AG09309 (cell line): ENCODE measurements at places on chromosomes 12 and 14.
A peak's percentile ranks its signal among the peaks of the same experiment; 100 is the strongest.

DNA sequence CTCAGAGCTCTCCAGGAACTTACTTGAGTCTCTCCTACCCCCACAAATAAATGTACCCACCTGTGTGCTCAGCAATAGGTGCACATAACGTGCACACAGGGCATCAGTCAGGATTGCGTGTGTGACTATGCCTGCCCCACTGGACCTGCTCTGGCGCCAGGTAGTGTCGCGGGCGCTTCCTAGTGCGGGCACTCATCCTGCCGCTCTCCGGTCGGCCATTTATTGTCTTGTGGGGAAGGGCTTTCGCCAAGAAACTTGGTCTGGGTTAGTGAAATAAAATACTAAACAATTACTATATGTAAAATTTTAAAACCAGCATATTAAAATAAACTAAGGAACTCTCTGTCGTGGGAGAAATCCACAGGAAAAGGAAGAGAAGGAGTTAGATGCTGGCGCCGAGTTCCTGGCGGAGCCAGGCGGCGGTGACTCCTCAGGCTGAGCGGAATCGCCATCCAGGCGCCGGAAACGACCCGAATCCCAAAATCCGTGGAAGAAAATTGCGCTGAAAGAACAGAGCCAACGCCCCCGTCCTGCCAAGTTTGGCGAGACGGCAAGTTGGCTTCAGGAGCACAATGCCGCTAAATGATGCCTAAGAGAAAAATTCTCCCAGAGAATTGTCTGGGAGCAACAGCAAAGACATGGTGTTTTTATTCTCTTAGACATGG lies 7.9 kb upstream of the HOXC13 start:
- no peak for DNase-seq

- DNase-seq, result no peak
Measured at GRCh38 chr12:80400571-80400991, 43.5 kb upstream of the PTPRQ start.

DNA sequence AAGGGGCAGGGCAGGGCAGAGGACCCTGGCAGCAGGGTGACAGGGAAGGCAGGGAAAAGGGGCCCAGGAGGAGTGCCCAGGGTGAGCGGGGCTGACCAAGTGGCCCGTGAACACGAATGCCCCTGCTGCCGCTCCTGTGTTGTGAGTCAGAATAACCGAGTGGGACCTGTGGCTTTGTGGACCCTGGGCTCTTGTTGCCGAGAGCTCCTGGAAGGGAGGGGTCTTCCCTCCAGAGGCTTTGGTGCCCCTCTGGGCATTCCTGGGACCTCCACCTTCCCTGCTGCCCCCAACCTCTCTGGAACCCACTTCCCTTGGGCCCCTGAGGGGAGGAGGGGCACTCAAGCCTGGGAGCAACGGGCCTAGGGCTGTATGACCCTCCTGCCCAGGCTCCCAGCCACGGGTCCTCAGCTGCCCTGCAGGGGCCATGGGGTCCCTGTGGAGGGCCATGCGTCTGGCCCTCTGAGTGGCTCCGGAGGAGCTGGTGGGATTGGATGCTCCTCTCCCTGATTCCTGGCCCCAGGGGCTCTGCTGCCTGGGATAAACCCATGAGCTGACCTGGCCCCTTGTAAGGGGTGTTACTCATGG lies 319.4 kb downstream of the TMEM121 start:
- no peak for DNase-seq

DNA sequence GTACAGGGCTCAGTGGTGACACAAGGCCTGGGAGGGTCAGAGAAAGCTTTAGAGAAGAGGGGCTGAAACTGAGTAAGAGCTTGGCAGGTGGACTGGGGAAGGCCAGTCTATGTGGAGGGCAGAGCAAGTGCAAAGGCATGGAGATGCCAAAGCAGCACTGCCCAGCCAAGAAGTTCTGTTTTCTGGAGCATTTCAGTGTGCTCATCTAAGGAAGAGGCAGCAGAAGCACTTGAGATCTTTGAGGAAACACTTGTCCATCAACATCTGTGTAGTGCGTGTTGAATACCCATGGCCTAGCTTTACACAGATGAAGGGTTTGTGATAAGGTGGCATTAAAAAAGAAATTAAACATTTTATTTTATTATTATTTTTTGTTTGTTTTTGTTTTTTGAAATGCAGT lies 52.8 kb downstream of the FOS start:
- no peak for DNase-seq

- no peak for DNase-seq
Measured at GRCh38 chr12:116392061-116392460, 114.6 kb upstream of the MED13L start.

GRCh38 chr12:65276916-65277530 lies 1.5 kb upstream of the MSRB3 start:
- no peak for DNase-seq

GRCh38 chr12:54956322-54956721 lies 28.2 kb downstream of the TESPA1 start:
- no peak for DNase-seq

DNA sequence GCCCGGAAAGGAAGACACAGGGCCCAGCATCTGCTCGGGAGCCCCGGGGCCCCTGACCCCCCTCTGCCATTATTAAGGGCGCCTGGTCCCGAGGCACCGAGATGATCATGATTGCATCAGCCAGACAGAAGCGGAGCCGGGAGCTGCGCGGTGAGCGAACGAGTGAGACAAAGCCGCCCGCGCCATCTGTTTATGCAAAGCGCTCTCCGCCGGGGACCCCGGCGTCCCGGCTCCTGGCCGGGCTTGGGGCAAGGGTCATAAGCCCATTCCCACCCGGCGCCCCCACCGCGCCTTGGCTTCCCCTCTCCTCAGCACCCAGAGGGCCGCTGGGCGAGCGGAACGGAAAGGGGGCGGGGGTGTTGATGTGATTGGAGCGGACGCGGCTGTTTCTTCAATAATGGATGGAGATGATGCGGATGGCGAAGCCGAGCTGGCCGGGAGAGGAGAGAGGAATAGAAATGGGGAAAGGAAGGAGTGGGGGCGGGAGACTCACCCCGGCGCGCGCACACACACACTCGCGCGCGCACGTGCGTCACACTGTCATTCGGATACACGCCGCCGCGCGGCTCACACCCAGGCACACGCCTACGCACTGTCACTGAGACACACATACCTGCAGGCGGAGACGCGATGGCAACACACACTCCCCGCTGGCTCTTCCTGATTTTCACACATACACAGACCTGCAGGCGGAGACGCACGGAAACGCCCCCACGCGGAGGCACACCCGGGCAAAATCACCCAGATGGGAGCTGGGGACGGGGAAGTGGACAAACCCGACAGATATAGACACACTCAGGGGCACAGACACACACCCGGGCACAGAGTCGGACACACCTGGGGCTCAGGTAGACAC lies 10.7 kb downstream of the STAC3 start:
- no peak for DNase-seq

- no peak for DNase-seq
Measured at GRCh38 chr14:96830946-96831345, 33.8 kb downstream of the VRK1 start.

DNA sequence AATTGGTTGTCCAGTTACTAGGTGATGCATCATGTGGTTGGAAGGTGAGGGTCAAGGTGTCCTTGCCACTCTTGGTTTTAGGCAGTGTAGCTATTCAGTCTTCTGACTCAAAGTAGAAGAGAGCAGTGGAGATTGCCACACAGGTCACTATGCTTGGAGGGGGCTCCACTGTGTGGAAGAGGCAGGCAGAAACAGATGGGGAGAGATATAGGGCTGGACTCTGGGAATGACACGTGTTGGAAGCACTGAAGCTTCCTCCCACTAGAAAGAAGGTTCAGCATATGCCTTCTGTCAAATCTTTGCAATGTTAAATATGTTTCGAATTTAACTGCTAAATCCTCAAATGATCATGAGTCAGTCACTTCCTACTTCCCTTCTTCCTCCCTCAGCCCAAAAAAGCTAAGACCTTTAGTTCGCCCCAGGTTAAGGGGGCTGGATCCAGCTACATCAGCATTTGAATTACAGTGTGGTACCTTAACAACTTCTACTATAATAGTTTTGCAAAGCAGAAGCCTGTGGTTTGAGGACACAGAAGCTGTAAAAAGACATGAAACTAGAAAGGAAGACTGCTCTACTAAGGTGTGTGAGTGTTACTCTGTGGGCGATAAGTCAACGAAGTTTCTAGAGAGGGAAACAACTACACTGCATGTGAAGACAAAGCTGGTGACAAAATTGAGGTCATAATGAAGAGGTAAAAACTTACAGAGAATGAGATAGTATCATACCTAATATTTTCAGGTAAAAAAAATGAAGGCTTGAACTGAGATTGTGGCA lies 228.0 kb downstream of the NELL2 start:
- no peak for DNase-seq

GRCh38 chr14:81454572-81455218 lies 54.6 kb upstream of the STON2 start:
- no peak for DNase-seq

DNA sequence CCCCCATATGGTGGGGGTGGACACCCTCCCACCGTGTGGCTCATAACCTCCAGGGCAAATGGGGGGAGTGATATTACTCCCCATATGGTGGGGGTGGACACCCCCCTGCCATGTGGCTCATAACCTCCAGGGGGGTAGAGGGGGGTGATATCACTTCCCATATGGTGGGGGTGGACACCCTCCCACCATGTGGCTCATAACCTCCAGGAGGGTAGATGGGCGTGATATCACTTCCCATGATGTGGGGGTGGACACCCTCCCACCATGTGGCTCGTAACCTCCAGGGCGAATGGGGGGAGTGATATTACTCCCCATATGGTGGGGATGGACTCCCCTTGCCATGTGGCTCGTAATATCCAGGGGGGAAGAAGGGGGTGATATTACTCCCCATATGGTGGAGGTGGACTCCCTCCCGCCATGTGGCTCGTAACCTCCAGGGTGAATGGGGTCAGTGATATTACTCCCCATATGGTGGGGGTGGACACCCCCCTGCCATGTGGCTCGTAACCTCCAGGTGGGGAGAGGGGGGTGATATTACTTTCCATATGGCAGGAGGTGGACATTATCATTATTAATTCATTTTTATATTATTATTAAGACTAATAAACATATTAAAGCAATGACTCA lies 51.2 kb upstream of the OXA1L start:
- no peak for DNase-seq

DNA sequence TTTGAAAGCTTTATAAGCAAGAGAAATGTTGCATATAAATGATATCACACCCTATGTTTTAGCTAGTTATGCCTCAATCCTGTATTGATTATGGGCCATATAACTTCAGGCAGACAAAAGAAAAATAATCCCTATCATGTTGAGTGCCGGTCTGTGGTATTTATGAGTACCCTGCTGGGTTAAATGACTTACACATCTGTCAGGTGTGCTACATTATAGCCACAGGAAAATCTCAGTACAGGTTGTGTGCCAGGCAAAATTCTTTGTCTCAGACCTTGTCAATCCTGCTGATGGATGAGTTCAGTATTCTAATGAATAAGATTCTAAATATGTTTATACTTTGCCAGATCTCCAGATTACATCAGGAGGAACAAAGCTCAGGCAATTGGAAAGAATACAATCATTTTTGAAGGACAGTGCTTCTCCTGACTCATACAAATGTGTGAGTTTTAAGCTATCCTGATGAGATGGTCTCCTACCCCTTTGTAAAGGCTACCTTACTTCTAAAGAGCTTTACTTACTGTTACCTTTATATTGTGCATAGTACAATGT lies 109.8 kb upstream of the FOXG1 start:
- DNase-seq, result no peak

GRCh38 chr14:95652690-95653089 lies 33.5 kb upstream of the TCL1B start:
- no peak for DNase-seq

GRCh38 chr14:28141662-28142061 lies 624.9 kb upstream of the FOXG1 start:
- no peak for DNase-seq

- DNase-seq, result no peak
Measured at GRCh38 chr12:123531091-123531490, 2.4 kb downstream of the RILPL1 start.

GRCh38 chr12:92403210-92404175 lies 257.8 kb upstream of the BTG1 start:
- no peak for DNase-seq

- DNase-seq, result peak; percentile 21
Measured at GRCh38 chr14:71586131-71586897, 345.9 kb upstream of the RGS6 start.

DNA sequence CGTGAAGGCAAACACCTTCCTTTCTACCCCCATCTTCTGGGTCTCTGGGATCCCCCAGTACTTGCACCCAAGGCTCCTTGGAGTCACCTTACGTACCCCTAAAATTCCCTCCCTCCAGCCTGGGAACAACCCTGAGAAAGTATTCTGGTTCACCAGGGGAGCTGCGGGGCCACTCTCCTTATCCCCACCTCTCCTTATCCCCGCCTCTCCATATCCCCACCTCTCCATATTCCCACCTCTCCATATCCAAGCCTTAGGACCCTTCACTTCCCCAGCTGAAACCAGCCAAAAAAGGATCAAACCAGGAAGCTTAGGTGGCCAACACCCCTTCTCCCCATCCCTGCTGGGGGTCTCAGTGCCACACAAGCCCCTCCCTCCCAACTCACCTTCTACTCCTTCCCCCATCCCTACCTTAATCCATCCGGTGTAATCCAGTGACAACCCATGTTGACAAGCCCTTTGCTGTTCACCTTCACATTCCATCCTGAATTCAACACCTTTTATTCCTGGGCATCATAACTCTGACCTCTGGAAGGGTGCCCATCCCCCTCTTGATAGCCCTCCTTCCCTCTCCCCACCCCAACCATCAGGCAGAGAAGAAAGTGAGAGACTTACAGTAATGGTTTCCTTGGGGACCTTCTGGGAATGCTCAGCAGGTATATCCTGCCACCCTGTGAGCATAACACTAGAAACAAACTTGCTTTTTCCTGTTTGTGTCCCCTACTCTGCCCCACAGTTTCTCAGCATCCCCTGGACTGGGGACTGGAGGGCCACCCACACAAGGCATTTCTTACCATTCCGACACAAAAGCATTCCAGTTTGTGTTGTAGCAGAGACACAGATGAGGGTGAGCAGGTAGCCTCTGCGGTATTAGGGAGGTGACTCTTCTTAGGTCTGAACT lies 1.6 kb upstream of the MSI1 start:
- DNase-seq, result no peak

- no peak for DNase-seq
Measured at GRCh38 chr12:107484230-107484629, 201.4 kb upstream of the PWP1 start.

DNA sequence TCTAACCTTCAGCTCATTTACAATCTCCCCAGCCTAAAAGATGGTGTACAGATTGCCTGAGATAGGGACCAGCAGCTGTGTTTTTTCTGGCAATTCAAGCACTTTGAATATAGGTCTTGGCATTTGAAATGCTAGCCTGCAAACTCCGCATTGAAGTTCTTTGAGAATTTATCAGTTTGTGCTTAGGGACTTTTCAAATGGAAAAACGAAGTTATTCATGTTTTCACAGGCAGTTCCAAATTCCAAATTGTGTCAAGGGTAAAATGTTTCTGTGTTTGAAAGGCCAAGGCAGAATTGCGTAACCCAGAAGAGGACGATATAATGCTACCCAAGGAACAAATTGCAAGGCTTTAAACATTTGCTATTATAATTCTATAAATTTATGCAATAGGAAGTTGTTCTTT lies 168.9 kb upstream of the RASSF8 start:
- DNase-seq, result no peak

GRCh38 chr12:67879937-67880336 lies 109.3 kb upstream of the IFNG-AS1 start:
- no peak for DNase-seq
